ENCODE measurements at places on chromosomes 5 and 9.

- DNase-seq: peak; percentile 90
Measured at GRCh38 chr5:37668524-37669047, 171.3 kb downstream of the GDNF start.

DNA sequence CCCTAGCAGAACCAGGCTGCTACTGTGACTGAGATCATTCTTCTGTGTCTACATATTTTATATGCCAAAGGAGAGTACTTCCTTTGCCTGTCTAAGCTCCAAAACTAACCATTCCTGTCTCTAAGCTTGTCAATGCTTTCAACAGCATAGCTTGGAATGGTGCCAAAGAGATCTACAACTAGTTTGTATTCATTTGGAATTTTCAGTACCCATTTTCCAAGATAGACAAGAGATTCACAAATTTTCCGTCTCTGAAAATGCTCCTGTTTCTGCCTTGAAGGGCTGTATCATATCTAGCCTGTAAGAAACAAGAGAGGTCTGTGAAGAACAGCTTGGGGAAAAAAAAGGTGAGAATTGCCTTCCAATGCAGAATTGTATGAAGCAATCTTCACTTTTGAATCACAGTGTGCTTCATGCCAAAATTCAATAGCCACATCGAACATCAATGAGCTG is 334.4 kb upstream of the ACTBL2 start:
- DNase-seq: no peak

DNA sequence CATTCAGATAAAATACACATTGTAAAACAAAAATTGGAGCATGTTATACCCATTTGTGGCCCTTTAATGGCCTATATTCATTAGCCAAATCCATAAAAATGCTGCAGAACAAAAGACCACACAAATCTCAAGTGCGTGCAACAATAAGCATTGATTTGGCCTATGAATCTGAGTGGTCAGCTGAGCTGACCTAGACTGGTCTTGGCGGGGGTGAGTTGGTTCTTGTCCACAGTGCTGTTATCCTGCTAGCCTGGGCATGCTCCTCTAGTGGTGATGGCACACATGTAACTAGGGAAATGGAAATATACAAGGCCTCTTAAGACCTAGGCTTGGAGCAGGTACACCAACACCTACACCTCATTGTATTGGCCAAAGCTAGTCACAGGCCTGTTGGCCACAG is 122.2 kb upstream of the TBCA start:
- DNase-seq: no peak

DNA sequence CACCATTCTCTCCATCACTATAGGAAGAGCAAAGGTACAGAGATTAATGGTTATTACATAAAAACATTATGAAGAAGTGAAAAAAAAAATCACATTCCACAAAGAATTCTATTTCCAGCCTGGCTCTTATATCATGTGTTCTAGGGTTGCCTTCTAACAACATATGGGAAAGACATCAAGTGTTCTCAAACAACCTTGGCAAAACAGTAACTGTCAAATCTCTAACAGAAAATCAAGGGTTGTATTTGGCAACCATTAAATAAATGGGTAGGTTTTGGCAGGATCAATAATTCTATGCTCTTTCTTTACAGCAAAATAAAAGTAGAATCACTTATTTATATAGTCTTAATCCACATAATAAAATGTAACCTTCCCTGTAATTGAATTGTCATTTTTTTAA is 728.9 kb downstream of the MAT2B start:
- no peak for DNase-seq

DNA sequence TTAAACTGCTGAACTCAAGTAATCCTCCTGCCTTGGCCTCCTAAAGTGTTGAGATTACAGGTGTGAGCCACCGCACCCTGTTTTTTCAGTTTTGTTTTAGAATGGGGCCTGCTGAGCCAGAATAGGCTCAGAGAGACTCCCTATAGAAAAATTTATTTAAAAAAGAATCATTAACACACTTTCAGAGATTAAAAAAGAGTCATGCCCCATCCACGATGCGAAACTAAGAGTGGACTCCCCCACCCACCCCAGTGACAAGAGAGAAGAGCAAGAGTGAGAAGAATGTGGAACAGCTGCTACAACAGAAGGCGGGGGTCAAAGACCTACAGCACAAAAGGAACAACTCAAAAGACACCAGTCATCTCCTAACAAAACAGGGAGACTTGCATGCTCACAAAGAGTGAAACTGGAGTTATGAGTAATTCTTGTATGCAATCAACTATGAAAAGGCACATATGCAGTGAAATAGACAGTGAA is 47.2 kb downstream of the GLDC start:
- no peak for DNase-seq

DNA sequence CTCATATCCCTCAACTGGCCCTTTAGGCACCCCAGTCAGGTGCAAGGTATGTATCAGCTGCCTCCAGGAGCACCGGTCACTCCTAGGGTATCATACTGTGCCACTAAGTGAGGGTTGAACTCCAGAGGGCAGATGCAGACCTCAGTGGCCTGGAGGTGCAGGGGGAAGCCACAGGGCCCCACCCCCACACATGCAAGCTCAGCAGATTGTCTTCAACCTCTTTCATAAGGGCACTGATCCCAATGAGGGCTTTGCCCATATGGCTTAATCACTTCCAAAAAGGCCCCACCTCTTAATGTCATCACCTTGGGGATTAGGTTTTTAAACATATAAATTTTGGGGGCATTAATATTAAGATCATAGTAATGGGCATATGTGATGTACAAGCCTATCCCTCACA is 28.2 kb downstream of the BAAT start:
- DNase-seq: no peak

GRCh38 chr5:150640311-150641005 is at the start of gene SYNPO:
SYNPO (plus strand) TSS chr5:150640660; CDS start chr5:150648276, 7,616 bp downstream.
- peak; percentile 89 for DNase-seq

- DNase-seq: no peak
Measured at GRCh38 chr9:17865881-17866280, 287.0 kb downstream of the SH3GL2 start.

- no peak for DNase-seq
Measured at GRCh38 chr5:40238066-40238745, 441.5 kb upstream of the PTGER4 start.

DNA sequence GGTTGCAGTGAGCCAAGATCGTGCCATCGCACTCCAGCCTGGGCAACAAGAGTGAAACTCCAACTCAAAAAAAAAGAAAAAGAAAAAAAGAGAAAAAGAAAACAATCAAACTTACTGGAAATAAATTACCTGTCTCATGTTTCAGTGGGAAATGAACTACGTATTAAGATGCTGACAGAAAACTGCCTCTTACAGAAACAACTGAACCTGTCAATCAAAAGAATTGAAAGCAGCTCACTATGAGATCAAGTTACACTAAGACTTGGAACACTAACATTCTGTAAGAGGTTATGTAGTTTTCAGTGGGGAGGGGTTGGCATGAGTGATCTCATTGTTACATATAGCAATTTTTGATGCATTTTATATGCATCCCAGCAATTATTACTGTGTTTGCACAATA is 64.4 kb upstream of the SPATA31E1 start:
- no peak for DNase-seq

- no peak for DNase-seq
Measured at GRCh38 chr9:95816716-95817115, 58.8 kb upstream of the ERCC6L2 start.

- DNase-seq: no peak
Measured at GRCh38 chr9:131528886-131529505, 2.1 kb downstream of the UCK1 start.

- DNase-seq: no peak
Measured at GRCh38 chr5:50963971-50964745, 297.7 kb downstream of the PARP8 start.
